ENCODE measurements at places on chromosomes 7 and 10. TPM values are rescaled to one million over a fixed set of nuclear protein-coding genes. Genes with fewer than 3 reads are reported as not detected.

DNA sequence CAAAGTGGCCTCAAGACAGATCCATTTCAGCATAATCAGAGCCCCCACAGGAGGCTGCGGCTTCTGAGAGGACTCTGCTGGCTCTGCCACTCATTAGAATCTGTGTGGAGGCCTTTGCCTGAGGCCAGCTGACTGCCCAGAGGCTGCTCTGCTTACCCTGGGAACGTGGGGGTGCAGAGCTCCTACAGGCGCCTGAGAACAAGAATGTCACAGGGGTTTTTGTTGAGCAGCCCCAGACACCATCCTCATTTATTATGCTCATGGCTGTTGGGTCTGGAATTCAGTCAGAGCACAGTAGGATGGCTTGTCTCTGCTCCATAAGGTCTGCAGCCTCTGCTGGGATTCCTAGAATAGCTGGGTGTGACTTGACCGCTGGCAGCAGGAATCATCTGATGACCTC is 101.8 kb upstream of the GDF10 start:
- no peaks in the 10 kb centered on the region for H3K4me1 ChIP-seq
- H3K4me3 ChIP-seq = no peak overlapping the region
- H3K36me3 ChIP-seq = no peaks in the 10 kb centered on the region
- DNase-seq = no peak
- H3K27me3 ChIP-seq = no peaks in the 10 kb centered on the region

DNA sequence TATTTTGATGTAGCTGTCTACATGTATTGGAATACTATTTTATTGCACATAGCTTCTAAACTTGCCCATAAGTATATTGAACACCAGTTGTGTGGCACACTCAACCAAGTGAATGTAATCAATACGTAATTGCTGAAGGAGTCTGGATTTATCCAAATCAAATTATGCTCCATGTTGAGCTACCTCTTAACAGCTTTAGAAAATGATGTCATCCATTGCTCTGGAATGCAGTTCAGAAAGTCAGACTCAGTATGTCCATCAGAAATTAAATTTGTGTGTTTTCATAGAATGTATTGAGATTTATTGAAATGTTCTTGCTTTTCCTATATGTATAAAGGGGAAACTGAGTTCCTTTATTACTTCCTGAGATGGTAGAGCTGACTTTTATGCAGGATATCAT is 25.0 kb upstream of the CCAR1 start:
- H3K27me3 ChIP-seq = no peaks in the 10 kb centered on the region
- no peak overlapping the region for H3K27ac ChIP-seq
- DNase-seq = no peak
- H3K4me1 ChIP-seq = no peaks in the 10 kb centered on the region
- H3K4me3 ChIP-seq = no peak overlapping the region
- H3K36me3 ChIP-seq = no peaks in the 10 kb centered on the region

GRCh38 chr7:23467806-23468525 is 2.3 kb downstream of the IGF2BP3 start:
- H3K4me1 ChIP-seq = peaks cover 36% of the 10 kb centered on the region
- peaks cover 10% of the 10 kb centered on the region for H3K27me3 ChIP-seq
- DNase-seq = no peak
- peak overlapping the region; percentile 23 for H3K4me3 ChIP-seq
- peak overlapping the region; percentile 40 for H3K27ac ChIP-seq

DNA sequence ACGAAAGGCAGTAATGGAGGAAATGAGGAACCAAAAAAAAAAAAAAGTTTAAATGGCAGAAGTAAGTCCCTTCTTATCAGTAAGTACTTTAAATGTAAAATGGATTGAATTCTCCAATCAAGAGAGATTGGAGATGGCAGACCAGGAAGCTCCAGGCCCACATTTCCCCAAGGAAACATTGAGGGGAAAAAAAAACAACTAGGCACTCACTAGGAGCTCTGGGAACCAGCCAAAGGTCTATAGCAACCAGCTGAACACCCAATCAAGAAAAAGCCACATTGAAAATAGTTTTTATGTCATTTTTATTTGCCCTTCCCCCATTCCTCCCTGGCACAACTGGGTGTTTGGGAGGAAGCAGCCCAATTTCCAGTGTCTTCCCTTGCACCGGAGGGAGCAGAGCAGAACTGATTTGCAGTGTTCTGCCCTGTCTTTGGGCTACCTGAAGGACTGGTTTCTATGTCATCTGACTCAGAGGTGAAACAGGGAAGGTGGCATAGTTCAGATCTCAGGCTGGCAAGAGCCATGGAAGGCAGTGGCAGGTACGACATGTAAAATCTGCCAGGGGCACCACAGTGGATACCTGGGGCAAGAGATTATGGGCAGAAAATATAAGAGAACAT is 121.9 kb downstream of the SMURF1 start:
- H3K36me3 ChIP-seq = peaks cover 15% of the 10 kb centered on the region
- no peaks in the 10 kb centered on the region for H3K27me3 ChIP-seq
- H3K4me3 ChIP-seq = no peak overlapping the region
- H3K27ac ChIP-seq = no peak overlapping the region
- no peaks in the 10 kb centered on the region for H3K4me1 ChIP-seq

GRCh38 chr10:3745521-3745920 is 39.5 kb downstream of the KLF6 start:
- H3K27me3 ChIP-seq = no peaks in the 10 kb centered on the region
- DNase-seq = no peak
- H3K4me3 ChIP-seq = no peak overlapping the region
- H3K27ac ChIP-seq = no peak overlapping the region
- H3K4me1 ChIP-seq = peaks cover 12% of the 10 kb centered on the region
- no peaks in the 10 kb centered on the region for H3K36me3 ChIP-seq

GRCh38 chr10:21208666-21209316 is 311.7 kb upstream of the NEBL start:
- H3K4me1 ChIP-seq = no peaks in the 10 kb centered on the region
- no peaks in the 10 kb centered on the region for H3K36me3 ChIP-seq
- no peak for DNase-seq

DNA sequence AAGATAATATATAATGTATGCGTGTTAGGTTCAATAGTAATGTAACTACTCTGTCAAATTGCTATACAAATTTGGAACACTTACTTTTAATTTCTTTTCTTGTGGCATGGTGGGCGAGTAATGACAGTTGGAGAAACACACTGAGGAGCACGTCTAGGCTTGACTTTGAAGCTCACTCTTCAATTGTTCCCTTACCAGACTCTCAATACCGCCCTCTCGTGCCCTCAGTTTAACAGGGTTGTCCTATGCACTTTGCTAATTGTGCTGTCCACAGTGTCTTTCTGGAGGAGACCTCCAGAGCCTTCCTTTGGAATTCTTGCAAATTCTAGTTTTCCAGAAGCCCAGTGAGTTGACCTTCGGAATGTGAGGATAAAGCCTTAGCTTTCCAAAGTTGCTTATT is 107.2 kb upstream of the RELN start:
- H3K36me3 ChIP-seq = no peaks in the 10 kb centered on the region
- no peaks in the 10 kb centered on the region for H3K4me1 ChIP-seq
- no peaks in the 10 kb centered on the region for H3K27me3 ChIP-seq
- H3K4me3 ChIP-seq = no peak overlapping the region
- no peak overlapping the region for H3K27ac ChIP-seq

- H3K4me1 ChIP-seq = no peaks in the 10 kb centered on the region
- DNase-seq = no peak
- H3K36me3 ChIP-seq = no peaks in the 10 kb centered on the region
- no peak overlapping the region for H3K4me3 ChIP-seq
- no peak overlapping the region for H3K27ac ChIP-seq
- peaks cover 3% of the 10 kb centered on the region for H3K27me3 ChIP-seq
Observed at GRCh38 chr7:150345012-150345411, 3.6 kb upstream of the RARRES2 start.

DNA sequence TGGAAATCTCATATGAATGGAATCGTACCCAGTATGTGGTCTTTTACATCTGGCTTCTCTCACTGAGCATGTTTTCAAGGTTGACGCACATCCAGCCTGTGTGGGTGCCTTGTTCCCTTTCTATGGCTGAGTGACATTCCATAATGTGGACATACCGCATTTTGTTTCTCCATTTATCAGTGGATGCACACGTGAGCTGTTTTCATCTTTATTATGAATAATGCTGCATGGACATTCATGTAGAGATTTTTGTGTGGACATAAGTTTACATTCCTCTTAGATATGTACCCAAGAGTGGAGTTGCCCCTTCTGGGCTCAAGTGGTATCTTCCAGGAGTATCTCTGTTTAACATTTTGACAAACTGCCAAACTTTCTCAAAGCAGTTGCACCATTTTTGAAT is 1.3 kb upstream of the SCART1 start:
- no peak overlapping the region for H3K27ac ChIP-seq
- DNase-seq = no peak
- H3K36me3 ChIP-seq = peaks cover 24% of the 10 kb centered on the region
- H3K4me1 ChIP-seq = no peaks in the 10 kb centered on the region

DNA sequence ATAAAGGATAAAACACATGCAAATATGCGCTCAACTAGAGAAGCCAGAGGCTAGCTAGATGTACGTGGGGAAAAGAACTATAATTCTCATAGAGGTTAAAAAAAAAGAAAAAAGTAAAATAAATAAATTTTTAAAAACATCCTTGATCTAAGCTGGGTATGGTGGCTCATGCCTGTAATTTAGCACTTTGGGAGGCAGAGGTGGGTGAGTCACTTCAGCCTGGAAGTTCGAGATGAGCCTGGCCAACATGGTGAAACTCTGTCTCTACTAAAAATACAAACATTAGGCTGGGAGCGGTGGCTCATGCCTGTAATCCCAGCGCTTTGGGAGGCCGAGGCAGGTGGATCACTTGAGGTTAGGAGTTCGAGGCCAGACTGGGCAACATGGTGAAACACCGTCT is 18.6 kb upstream of the HSPA12A start:
- H3K27ac ChIP-seq = no peak overlapping the region
- DNase-seq = no peak
- no peak overlapping the region for H3K4me3 ChIP-seq

- no peaks in the 10 kb centered on the region for H3K27me3 ChIP-seq
- DNase-seq = peak; percentile 74
- H3K4me3 ChIP-seq = peak overlapping the region; percentile 8
- no peaks in the 10 kb centered on the region for H3K36me3 ChIP-seq
Observed at GRCh38 chr10:44995914-44996669, 4.6 kb upstream of the ZNF22 start.

DNA sequence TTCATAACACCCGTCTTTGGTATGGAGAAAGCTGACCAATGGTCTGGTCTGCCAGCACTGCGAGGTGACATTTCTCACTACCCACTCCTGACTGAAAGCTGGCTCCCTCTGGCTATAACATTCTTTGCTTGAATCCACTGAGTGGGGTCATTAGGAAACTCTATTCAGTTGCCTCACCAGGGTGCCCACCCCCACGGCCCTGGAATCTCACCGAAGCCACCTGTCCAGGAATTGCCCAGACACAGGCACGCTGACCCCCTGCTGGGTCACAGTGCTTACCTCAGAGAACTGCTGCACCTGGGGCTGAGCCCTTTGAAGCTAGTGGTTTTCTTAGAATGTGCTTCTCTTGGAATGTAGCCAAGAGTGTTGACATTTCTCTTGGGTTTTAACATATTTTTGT is 28.6 kb downstream of the HECW1 start:
- H3K27ac ChIP-seq = no peak overlapping the region
- no peaks in the 10 kb centered on the region for H3K27me3 ChIP-seq
- no peak for DNase-seq
- H3K4me3 ChIP-seq = no peak overlapping the region
- H3K36me3 ChIP-seq = no peaks in the 10 kb centered on the region
- H3K4me1 ChIP-seq = no peaks in the 10 kb centered on the region

GRCh38 chr7:710161-710560 is 16.3 kb upstream of the DNAAF5 start:
- peaks cover 4% of the 10 kb centered on the region for H3K4me1 ChIP-seq
- no peak for DNase-seq
- H3K27ac ChIP-seq = no peak overlapping the region
- no peak overlapping the region for H3K4me3 ChIP-seq

DNA sequence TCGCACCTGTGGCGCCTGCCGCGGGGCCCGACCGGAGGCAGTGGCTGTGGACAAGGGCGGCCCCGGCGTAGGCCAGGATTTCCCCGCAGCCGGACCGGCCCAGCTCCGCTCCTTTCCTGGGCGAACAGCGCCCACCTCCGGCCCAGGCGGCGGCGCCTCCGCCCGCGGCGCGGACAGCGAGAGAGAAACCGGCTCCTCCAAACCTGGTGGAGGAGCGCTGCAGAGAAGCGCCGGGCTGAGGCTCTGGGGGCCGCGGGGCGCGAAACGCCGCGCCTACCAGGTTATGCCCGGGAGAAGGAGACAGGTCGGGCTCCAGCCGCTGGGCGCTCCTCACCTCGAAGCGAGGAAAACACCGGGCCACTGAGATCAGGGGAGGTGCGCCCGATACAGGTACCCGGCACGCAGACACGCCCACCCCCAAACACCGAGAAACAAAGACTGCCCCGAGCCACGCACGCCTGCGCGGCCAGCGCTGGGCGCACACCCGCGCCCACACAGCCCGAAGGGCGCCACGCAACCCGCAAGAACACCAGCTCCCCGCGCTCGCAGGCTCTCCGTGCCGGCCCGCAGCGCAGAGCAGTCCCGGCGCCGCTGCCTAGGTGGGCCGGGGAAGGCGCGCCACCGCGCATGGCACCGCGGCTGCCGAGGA is 3.3 kb downstream of the GRID1 start:
- no peaks in the 10 kb centered on the region for H3K36me3 ChIP-seq
- no peak overlapping the region for H3K27ac ChIP-seq
- no peaks in the 10 kb centered on the region for H3K4me1 ChIP-seq
- no peaks in the 10 kb centered on the region for H3K27me3 ChIP-seq

DNA sequence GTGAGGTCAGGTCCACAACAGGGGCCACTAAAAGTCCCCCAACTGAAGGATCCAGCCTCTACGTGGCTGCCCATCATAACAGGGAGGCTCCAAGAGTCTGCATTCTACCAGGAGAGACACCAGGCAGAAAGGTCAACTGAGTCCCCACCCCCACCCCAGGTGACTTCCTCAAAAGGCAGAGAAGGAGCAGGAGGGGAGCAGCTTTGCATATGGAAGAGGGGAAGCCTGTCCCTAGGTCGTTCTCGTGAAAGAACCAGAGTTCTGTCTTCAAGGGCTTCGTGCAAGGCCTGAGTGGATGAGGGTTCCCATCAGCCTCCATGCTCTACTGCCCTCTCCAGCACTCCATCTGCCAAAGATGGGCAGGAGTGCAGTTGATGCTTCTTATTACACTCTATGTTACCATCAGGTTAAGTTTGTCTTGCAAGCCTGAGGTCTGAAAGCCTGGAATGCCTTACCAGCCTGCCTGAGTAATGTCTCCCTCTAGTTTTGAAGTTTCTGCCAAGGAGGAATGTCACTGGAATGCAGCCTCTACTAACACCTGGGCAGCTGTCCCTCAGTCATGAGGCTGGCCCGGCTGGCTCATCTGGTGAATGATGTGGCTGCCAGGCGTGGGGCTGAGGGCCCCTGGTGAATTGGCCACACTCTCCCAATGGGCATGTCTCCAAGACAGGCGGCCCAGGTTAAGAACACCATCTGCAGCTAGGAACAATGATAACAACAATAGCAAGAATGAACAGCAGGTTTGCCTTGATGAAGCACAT is 54.3 kb upstream of the SMNDC1 start:
- DNase-seq = no peak
- H3K36me3 ChIP-seq = no peaks in the 10 kb centered on the region
- no peak overlapping the region for H3K27ac ChIP-seq
- H3K27me3 ChIP-seq = no peaks in the 10 kb centered on the region

GRCh38 chr10:100570506-100570905 is 34.8 kb downstream of the HIF1AN start:
- DNase-seq = no peak
- H3K27ac ChIP-seq = no peak overlapping the region
- no peaks in the 10 kb centered on the region for H3K4me1 ChIP-seq
- no peak overlapping the region for H3K4me3 ChIP-seq
- no peaks in the 10 kb centered on the region for H3K36me3 ChIP-seq
- H3K27me3 ChIP-seq = peaks cover 65% of the 10 kb centered on the region

The SPDYE1 gene
- total RNA-seq = not detected

The KIN gene
- total RNA-seq = 7.1 TPM

The ADCYAP1R1 gene
- total RNA-seq = 0.44 TPM

The GRM8 gene
- total RNA-seq = 1.5 TPM

The TWIST1 gene
- total RNA-seq = 28.5 TPM

The NEUROD6 gene
- not detected for total RNA-seq

The OPALIN gene
- not detected for total RNA-seq

The FRAT1 gene
- 6.8 TPM for total RNA-seq

The MLXIPL gene
- total RNA-seq = 54.8 TPM

All from tibial nerve (tissue), 4 donors.